ENCODE measurements at places on chromosomes 12 and 14.

DNA sequence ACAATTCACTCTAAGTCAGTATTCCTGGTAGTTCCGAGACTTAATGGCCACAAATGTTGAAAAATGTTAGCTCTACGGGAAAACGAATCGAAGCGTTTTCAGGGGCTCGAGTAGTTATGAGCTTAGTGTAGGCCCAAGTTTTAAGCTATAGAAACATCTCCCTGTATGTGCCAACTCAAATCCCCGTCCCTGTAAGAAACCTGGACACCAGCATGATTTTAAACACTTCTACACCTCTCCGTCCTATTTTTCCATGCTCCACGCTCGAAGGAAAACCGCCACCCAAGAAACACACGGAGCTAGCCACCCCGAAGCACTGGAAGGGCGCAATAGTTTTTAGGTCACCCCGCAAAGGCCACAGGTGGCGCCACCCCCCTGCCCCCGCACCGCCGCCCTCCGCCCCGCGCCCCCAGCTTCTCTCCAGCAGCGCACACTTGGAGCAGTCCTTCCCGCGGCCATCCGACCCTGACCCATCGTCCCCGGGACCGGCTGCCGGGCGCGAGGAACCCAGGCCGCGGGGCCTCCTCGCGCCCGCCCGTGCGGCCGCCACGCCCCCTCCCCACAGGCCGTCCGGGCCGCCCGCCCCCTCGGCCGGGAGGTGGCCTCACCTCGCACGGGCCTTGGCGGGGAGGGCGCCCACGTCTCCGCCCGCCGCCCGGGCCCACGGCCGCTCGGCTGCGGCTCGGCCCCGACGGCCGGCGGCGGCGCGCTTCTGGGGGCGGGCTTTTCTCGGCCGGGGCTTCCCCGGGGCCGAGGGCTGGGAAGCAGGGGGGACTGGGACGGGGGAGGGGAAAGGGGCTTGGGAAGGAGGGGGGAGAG, 522 bp downstream of the R3HDM2 start:
- DNase-seq, result peak; percentile 6

DNA sequence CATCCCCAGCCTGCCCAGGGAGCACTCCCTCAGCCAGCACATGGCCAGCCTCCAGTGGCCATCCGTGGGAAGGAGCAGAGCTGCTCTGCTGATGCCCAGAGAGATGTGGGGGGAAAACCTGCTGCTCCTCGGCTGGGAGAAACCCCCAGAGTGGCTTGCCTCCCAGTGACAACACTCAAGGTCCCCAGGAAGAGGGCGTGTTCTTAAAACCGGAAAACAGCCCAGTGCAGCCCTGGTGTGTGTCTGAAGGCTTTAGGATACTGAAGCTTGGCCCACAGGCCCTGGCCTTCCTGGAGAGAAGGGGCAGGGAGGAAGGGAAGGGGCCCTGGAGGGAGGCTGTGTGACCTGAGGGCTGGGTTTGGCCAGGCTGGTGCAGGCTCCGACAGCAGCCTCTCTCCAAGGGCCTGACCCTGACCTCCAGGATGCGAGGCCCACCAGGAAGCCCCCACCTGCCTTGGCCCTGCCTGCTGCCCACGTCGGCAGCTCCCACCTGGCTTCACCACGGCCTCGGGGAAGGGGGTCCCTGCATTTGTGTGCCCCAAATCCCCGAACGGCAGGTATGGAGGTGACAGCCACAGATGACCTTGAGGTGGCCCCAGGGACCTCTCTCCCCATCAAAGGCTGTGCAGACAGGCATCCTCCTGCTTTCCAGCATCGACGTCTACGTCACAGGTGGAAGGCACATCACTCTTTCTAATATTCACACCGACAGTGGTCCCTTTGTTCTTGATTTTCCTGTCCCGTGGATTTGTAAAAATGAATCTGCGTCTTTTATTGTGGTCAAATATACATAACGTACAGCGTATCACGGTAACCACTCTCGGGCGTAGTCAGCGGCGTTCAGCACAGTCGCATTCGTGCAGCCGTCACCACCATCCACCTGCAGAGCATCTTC, 190.0 kb upstream of the C14orf180 start:
- DNase-seq, result no peak

DNA sequence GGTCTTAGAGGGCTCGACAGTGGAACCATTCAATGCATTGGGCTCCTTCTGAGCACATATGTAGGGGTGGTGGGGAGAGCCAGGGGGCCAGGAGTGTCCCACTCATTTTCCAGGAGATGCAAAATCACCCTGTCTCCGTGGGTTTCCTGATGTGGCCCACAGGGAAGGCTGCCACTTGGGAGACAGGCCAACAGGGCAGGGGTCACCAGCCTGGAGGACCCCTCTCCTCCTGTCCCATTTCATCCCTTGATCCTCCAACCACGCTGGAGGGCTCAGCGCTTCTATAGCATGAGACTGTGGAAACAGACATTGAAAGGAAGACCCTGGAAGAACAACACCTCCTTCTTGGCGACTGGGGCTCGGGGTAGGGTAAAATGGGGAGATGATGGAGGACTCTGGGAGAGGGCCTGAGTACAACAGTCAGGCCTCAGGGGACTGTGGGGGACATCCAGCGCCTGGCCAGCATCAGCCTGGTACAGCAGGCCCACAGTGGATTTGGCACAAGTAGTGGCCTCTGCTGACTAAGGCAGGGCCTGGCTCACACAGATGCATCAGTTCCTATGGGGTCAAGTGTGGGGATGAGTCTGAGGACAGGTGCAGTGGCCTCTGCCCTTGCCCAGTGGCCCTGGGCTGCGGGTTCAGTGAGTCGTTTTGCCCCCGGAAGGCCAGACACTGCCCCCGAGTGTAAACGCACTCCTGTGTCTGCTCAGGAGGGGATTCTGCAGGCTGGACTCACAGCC, 68.0 kb downstream of the PRIMA1 start:
- DNase-seq, result no peak

GRCh38 chr12:119803381-119803791, 73.7 kb downstream of the CIT start:
- DNase-seq, result peak; percentile 40

DNA sequence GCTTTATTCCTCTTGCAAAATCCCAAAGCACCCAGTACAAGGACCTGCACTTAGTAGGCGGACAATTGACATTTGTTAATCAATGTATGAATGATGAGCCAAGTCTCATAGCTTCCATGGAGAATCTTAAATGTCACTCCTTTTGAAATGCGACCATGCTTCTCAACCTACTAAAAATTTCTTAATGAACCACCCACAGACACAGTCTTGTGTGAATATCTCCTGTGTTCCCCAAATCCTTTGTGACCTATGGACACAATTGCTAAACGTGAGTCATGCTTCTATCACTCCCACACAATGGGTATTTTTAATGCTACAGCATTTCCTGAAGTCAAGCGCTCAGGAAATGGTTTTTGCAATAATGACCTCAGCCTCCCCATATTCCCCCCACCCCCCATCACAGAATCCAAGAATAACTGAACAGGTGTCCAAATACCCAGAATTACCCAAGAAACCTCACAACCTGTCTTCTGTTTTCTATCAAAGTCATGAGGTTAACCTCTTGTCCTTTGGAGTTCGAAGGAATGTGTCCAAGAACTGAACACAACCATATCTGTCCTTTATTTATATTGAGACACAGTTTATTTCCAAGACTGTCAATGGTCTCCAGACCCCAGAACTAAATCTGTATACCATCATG, 163.6 kb upstream of the PLEKHG7 start:
- DNase-seq, result peak; percentile 6

DNA sequence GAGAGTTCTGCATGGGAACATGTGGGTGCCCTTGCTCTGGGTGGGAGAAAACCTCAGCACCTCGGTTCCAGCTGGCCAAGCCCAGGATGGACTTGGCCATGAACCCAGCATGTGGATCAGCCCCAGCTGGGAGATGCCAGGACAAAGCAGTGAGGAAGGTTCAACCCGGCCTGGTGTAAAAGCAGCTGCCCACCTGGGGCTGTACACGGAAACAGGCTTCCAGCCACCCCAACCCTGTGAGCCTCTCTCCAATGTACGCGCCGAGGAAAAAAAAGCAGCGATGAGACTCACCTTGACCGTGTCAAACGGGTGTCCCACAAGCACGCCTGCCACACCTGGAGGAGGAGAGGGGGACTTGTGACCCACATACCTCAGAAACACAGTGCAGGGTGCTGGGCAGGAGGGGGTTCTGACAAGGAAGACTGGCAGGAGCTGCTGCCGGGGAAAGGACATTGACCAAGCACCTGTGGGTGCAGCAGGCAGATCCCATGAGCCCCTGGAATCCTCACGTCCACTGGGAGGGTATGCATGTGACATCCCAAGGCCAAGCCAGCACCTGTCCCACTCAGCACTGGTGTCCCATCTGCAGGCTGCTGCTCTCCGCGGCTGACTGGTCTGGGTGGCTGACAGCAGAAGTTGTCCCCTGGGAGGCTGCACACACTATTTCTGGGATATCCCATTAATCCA, 7.5 kb downstream of the SLC25A29 start:
- no peak for DNase-seq

DNA sequence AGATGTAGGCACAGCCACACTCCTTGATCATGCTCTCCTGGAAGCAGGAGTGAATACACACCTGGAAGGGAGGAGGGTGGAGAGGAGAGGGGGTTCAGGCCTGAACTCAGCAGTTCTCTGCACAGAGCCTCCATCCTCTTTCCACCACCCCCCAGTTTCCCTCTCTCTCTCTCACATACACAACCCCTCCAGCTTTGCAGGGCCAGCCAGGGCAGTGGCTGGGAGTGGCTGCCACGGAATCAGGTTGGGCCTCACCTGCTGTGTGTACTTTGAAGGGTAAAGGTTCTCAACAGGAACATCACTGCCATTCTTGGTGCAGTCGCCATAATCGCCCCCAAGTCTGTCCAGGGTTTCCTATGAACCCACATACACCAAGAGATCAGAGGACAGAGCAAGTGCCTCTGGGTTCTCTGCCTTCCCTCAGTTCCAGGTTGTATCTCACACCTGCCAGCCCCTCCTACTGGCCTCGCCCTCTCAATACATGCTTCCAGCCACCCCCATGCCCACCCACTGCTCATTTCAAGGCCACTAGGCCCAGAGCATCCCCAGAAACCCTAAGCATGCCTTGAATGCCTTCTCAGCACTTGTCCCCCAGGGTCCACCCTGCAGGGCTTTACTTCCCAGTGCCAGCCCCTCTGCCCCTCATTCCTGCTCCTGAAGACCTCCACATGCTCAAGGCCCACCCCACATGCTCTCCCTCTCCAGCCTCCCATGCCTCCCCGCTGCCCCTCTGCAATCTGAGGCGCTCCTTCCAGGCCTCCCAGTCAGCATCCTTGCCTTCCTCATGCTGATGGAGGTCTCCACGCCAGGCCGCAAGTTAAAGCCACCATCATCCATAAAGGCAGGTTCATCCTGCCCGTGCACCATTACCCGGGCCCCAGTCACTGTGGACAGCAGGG, 12.9 kb upstream of the TNFRSF1A start:
- DNase-seq, result no peak

DNA sequence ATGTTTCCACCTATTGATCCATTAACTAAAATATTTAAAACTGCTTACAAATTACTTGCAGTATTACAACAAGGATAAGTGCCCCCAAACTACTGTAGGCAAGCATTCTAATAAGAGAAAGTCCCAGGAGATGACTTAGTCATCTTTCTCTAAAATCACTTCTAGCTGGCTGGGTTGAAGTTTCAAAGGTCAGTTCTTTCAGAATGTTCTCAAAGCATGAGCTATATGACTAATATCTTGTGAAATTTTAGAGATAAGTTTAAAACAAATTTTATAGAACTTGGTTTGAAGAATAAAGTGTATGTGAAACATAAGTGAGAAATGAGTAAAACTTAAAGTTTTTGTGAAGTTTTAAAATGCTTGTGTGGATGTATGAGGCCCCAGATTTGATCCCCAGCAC, 24.3 kb upstream of the OR6J1 start:
- DNase-seq, result peak; percentile 56

DNA sequence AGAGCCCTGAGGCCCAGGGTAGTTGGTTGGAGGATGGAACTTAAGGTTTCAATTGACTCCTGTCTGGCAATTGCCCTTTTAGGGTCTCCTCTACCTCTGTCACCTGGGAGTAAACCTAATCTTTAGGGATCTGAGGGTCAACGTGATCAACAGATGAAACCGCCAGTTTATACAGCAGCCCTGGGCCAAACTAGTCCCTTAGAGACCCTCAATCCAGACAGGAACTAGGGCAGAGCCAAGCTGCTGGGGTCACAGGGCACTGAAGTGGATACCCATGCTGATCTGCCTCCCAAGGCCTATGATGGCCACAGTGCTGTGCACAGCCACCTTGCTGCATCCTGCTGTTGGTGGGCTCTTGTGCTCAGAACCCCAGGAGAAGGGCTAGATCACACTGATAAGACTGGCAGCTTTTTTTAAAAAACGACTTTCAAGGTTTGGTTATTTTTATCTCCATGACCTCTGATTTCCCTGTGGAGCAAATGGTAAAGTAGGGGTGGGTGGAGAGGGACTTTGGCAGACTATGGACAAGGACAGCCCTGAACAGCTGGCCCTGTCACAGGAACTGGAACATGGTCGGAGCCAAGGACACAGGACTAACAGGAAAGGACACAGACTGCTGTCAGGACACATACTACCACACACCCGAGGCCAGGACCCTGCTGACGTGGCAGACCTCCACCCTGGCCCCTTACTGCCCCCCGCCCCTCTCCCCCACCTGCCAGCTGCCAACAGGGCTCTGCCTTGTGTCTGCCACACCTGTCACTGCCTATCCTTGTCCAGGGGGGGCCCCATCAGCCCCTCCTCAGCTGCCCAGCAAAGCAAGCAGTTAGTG, 474 bp downstream of the FITM1 start:
- DNase-seq, result no peak
